Regular cardiac myocyte (primary cell): ENCODE measurements at places on chromosomes 12 and 14. TPM values are rescaled to one million over a fixed set of nuclear protein-coding genes. Genes with fewer than 3 reads are reported as not detected.

Gene MYRFL
- total RNA-seq = under 0.01 TPM in 2 replicates

Gene C12orf50
- not detected in 2 replicates for total RNA-seq

Gene RBM23
- 53.1 and 64.0 TPM in 2 replicates for total RNA-seq

Gene ARHGEF40
- total RNA-seq = 30.3 and 43.7 TPM in 2 replicates

Gene NRL
- 0.56 and 0.77 TPM in 2 replicates for total RNA-seq

Gene KERA
- not detected in 2 replicates for total RNA-seq

Gene KRT2
- total RNA-seq = not detected in 2 replicates

Gene CPNE6
- total RNA-seq = not detected in 2 replicates

Gene RNF212B
- not detected in 2 replicates for total RNA-seq

Gene FAM90A1
- under 0.01 and 0.28 TPM in 2 replicates for total RNA-seq

Gene YEATS4
- 12.4 and 15.3 TPM in 2 replicates for total RNA-seq

Gene FSCB
- total RNA-seq = under 0.01 and 0.19 TPM in 2 replicates

Gene PMCH
- 0.19 TPM in 1 of 2 replicates, not detected in the other for total RNA-seq

Gene HCAR2
- total RNA-seq = not detected in 2 replicates

Gene RPS6KL1
- 0.56 and 0.96 TPM in 2 replicates for total RNA-seq

Gene NKX2-1
- not detected in 2 replicates for total RNA-seq

Gene GUCY2C
- total RNA-seq = not detected in 2 replicates

Gene KCNJ8
- 24.7 and 62.0 TPM in 2 replicates for total RNA-seq

Gene HOXC10
- total RNA-seq = not detected in 2 replicates

Gene ITPK1
- 11.0 and 16.9 TPM in 2 replicates for total RNA-seq

Gene ATL1
- 1.7 and 8.5 TPM in 2 replicates for total RNA-seq

Gene TROAP
- total RNA-seq = 1.1 and 9.4 TPM in 2 replicates

Gene DNAJC22
- total RNA-seq = 1.7 and 2.5 TPM in 2 replicates

Gene CLEC4D
- total RNA-seq = not detected in 2 replicates

Gene NOVA1
- 0.77 and 2.5 TPM in 2 replicates for total RNA-seq

Gene PRIMA1
- not detected in 2 replicates for total RNA-seq

Gene FGD6
- total RNA-seq = 8.4 and 13.8 TPM in 2 replicates

Gene MYBPC1
- total RNA-seq = not detected in 2 replicates
